Head of caudate nucleus (tissue), 42 donors: ENCODE measurements at places on chromosomes 6 and 20.

- peak; percentile 59 for DNase-seq
Measured at GRCh38 chr6:148528292-148528691, 185.7 kb downstream of the SASH1 start.

DNA sequence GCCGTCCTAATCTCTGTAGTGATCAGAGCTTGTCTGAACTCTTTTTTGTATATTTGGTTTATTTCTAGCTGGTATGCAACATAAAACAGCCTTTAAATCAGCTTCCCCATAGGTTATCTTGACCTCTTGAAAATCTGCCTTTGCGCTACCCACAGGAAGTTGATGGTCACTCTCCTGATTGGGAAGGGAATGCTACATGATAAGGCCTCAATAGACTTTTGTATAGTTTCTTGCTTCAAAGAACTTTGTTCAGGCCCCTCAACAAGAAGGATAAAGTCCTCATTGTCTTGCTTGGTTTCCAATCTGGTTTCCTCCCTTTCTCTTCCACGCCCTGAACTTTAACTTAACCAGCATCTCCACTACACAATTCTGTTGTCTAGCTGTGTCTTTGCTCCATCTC is 95.4 kb upstream of the TENT5A start:
- DNase-seq, result no peak

- DNase-seq, result no peak
Measured at GRCh38 chr6:29553268-29554057, 6.1 kb downstream of the UBD start.

GRCh38 chr6:111769365-111770152 is 103.7 kb downstream of the FYN start:
- DNase-seq, result no peak

- DNase-seq, result no peak
Measured at GRCh38 chr6:155770856-155771255, 315.2 kb upstream of the NOX3 start.

- DNase-seq, result no peak
Measured at GRCh38 chr20:52103913-52104545, 87.5 kb downstream of the ZFP64 start.

DNA sequence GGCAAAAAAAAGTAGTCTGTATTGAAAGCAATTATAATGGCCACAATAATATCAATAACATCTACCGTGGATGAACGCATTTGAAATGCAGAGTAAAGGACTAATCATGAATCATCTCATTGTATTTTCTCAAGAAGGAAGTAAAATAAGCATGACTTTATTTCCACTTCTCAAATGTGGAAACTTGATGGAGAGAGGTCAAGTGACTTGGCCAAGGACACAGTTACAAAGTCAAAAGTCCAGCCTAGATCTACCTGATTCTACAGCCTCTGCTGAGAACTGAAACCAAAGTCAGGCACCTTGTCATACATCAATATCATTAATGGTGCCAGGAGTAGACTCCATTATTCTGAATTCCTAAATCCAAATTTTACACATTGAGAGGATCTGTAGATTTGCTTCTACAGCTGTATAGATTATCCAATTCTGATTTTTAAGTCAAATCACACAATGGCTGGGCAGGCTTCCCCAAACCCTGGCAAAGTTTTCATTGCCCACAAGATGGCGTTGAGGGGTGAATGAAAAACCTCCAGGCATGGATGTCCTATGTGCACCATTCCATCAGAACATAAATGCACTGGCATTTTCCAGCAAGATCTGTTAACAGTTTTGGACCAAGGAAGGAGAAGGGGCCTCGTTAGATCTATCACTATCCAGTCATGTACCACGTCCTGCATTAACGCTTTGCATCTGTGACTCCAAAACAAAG is 423.1 kb downstream of the MAFB start:
- no peak for DNase-seq

DNA sequence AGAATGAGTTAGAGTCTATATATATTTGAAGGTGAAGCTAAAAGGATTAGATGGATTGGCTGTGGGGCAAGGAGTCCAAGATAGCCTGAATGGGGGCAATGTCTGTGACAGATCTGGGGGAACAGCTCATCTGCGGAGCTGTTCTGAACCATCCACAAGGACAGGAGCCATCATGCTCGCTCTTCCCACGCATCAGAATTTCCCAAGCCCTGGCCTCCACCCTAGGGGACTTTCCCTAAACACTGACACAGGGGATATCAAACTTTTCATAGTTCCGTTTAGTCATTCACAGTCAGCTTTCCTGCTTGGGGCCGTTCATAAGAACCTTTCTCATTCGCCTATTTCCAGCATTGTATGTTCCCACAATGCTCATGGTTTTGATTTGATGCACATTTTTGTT is 37.6 kb upstream of the CCN6 start:
- no peak for DNase-seq

DNA sequence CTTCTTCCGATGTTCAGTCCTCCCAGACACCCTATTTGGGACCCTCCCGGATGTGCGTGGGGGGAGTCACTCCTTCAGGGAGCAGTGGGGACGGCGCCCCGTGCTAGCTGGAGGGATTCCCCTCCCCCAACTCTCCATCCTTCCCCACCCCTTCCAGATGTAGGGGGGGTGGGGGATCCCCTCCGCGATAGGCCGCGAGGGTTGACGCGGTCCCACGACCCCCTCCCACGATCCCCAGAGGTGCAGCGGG is 548 bp downstream of the GNL1 start:
- DNase-seq, result no peak

DNA sequence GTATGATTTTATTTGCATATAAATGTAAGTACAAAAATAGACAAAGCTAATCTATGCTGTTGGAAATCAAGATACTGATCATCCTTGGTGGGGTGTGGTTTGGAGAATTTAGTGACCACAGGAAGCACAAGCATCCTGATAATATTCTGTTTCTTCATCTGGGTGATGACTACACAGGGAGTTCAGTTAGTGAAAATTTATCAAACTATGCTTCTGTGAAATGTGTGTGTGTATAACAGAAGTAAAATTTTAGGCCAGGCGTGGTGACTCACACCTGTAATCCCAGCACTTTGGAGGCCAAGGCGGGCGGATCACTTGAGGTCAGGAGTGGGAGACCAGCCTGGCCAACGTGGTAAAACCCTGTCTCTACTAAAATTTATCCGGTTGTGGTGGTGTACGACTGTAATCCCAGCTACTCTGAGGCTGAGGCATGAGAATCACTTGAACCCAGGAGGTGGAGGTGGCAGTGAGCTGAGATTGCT is 20.6 kb downstream of the ENPP3 start:
- no peak for DNase-seq

GRCh38 chr6:11277275-11278206 is 45.1 kb upstream of the NEDD9 start:
- no peak for DNase-seq

DNA sequence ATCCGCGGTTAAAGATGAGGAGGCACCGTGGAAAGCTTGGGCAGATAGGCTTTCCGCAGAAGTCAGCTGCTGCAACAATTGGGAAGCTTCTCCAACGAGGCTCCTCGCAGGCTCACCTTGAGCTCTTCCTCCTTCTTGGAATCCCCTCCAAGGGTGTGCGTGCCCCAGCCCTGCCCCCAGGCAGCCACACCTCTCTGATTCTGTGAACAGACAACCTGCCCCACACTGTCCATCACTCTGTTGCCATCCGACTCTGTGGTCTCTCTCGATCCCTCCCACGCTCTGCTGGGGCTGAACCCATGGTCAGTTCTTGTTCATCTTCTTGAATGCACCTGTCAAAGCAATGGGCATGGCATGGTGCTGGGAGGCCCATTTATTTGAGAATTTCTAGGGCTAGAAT is 31.5 kb downstream of the PACSIN1 start:
- DNase-seq, result no peak

GRCh38 chr6:49606721-49607390 is 29.8 kb downstream of the RHAG start:
- peak; percentile 16 for DNase-seq

DNA sequence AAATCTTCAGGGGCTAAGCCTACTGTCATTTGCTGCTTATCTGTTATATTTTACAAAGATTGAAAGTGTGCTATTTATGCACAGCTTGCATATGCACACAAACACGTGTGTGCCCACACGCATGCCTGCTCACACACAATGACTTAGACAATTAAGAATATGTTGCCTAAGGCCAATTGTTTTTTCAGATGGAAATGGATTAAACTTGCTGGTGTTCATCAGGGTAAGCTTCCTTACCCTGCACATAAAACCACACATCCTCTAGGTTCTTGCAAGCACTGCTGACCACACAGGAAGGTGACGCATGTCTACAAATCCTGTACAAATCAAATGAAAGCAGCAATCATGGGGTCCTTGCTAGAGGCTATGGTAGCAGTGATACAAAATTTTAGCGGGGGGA is 58.4 kb downstream of the GJA10 start:
- DNase-seq, result no peak

- DNase-seq, result no peak
Measured at GRCh38 chr20:38585404-38586180, 4.6 kb downstream of the ADIG start.

GRCh38 chr6:52243282-52243893 is 912 bp downstream of the IL17F start:
- DNase-seq, result no peak

GRCh38 chr6:69722683-69723082 is 74.1 kb downstream of the LMBRD1 start:
- DNase-seq, result no peak

- no peak for DNase-seq
Measured at GRCh38 chr20:61936701-61937131, 129.0 kb downstream of the TAF4 start.

- no peak for DNase-seq
Measured at GRCh38 chr20:32526125-32526524, 59.0 kb downstream of the NOL4L start.

DNA sequence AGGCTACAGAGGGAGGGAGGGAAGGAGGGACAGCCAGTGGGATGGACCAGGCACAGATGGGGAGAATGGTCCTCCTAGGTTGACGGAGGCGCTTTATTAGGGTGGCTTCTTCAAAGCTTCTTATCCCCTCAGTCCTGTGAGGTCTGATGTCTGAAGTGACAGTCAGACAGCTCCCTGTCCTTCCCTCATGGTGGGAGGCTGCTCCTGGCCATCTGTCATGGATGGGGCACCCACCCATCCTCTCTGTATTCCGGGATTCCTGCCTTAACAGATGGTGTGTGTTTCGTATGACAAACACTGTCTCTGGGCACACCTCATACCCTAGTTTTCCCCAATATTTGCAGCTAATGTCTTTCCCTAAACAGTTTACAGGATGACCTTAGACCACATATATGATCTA is 7.9 kb downstream of the RIN2 start:
- no peak for DNase-seq

DNA sequence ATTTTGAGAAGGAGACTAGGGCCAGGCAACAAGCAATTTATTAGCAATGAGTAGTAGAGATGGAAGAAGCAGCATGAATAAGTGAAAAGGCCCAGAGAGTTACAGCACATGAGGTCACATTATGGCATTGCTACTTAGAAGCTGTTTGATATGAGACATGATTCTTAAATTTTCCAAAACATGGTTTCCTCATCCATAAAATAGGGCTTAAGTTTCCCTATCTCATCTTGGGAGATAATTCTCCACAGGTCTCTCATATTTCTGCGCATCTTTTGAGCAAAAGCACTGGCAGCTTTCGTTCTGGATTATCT is 656.1 kb downstream of the EPHA7 start:
- no peak for DNase-seq

- no peak for DNase-seq
Measured at GRCh38 chr20:23111944-23112342, 25.8 kb upstream of the CD93 start.
